Lung (tissue), 17 donors: ENCODE measurements at places on chromosomes 2 and 18. TPM values are rescaled to one million over a fixed set of nuclear protein-coding genes. Genes with fewer than 3 reads are reported as not detected.

- H3K36me3 ChIP-seq, result no peaks in the 10 kb centered on the region
- no peak for DNase-seq
- H3K27me3 ChIP-seq, result no peaks in the 10 kb centered on the region
- no peak overlapping the region for H3K27ac ChIP-seq
These were observed 15.3 kb upstream of the ARID5A start for GRCh38 chr2:96521219-96521618.

- H3K27ac ChIP-seq, result no peak overlapping the region
- DNase-seq, result no peak
- H3K4me1 ChIP-seq, result no peaks in the 10 kb centered on the region
- no peaks in the 10 kb centered on the region for H3K27me3 ChIP-seq
These were observed 18.4 kb downstream of the SCN9A start for GRCh38 chr2:166357068-166357949.

- no peaks in the 10 kb centered on the region for H3K27me3 ChIP-seq
- no peak overlapping the region for H3K4me3 ChIP-seq
- peaks cover 12% of the 10 kb centered on the region for H3K4me1 ChIP-seq
These were observed 8.5 kb downstream of the STAM2 start for GRCh38 chr2:152167065-152167464.

DNA sequence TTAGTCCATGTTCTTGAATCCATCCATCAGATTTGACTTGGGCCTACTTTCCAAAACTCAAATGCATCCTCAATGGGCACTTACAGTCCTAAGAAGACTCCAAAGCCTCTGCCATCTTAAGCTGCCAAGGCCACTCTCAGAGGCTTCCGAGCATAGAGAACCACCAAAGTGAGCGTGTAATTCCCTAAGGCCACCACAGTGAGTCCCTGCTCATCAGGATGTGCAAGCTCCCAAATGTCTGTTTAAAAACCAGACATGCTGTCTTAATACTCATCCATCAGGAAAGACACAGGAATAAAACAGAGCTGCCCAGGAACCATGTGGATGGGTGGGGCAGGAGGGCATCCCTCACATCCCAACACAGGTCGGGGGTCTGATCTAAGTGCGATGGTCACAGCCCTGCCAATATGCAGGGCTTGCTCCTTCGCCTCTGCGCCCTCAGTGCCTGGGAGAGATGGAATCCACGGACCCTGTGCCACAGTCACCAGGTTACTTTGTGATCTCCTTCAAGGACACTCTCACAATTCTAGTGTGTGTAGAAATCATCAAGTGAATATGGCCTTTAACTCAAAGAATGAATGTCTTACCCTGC is 80.4 kb downstream of the POLR1A start:
- peaks cover 3% of the 10 kb centered on the region for H3K36me3 ChIP-seq
- H3K27ac ChIP-seq, result no peak overlapping the region
- no peaks in the 10 kb centered on the region for H3K27me3 ChIP-seq
- H3K4me1 ChIP-seq, result no peaks in the 10 kb centered on the region
- no peak for DNase-seq
- no peak overlapping the region for H3K4me3 ChIP-seq

DNA sequence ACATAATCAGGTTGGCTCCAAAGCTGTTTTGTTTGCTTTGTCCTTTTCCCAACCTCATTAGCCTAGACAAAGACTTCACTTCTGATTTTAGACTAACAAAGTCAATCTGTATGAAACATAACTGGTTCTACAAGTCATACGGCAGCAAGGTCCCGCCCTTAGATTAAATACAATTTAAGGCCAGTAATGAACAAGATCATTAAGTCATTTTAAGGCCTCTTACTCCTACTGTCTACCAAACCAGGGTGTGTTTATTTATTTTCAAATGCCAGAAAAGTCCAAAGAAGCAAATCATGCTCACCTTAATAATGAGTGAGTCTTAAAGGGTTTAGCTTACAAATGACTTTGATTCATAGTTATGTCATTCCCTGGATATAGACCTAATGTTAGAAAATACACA is 148.4 kb upstream of the ACVR2A start:
- no peaks in the 10 kb centered on the region for H3K4me1 ChIP-seq
- H3K27me3 ChIP-seq, result no peaks in the 10 kb centered on the region
- H3K27ac ChIP-seq, result no peak overlapping the region
- no peaks in the 10 kb centered on the region for H3K36me3 ChIP-seq
- DNase-seq, result peak; percentile 11
- no peak overlapping the region for H3K4me3 ChIP-seq

GRCh38 chr2:63047321-63048279 is 3.0 kb upstream of the OTX1 start:
- H3K4me1 ChIP-seq, result peaks cover 5% of the 10 kb centered on the region
- no peak overlapping the region for H3K27ac ChIP-seq
- H3K4me3 ChIP-seq, result no peak overlapping the region
- peaks cover 81% of the 10 kb centered on the region for H3K27me3 ChIP-seq
- DNase-seq, result peak; percentile 63

- no peaks in the 10 kb centered on the region for H3K27me3 ChIP-seq
- no peak overlapping the region for H3K27ac ChIP-seq
- H3K4me1 ChIP-seq, result peaks cover 2% of the 10 kb centered on the region
These were observed 54.7 kb downstream of the KCTD18 start for GRCh38 chr2:200454927-200455801.

- no peaks in the 10 kb centered on the region for H3K4me1 ChIP-seq
- peak; percentile 78 for DNase-seq
- H3K4me3 ChIP-seq, result no peak overlapping the region
- H3K36me3 ChIP-seq, result peaks cover 6% of the 10 kb centered on the region
- H3K27ac ChIP-seq, result no peak overlapping the region
These were observed 12.8 kb upstream of the IHH start for GRCh38 chr2:219073413-219074129.

DNA sequence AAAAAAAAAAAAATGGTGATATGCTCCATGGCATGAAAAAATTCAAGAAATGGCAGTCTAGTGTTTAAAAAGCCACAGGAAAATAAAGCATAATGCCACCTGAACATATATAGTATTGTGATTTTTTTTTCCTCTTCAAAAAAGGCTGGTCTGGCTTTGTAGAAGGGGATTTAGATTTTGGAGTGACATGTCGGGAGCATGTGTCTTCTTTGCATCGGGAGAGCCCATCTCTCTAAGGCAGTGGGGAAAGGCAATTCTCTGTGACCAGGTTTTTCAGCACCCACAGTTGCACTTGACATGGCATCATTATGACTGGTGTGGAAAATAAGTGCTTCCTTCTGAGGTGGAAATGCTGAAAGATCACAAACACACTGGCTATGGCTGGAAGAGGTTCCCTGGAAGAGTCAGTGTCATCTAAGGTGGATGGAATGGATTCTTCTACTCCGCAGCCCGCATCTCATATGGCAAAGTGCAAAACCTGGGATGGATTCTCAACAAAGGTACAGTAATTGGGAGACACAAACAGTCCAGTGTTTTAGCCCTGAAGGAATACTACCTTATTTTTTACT is 172.5 kb downstream of the AGAP1 start:
- H3K36me3 ChIP-seq, result no peaks in the 10 kb centered on the region
- H3K4me3 ChIP-seq, result no peak overlapping the region
- H3K27ac ChIP-seq, result no peak overlapping the region
- peaks cover 5% of the 10 kb centered on the region for H3K4me1 ChIP-seq

DNA sequence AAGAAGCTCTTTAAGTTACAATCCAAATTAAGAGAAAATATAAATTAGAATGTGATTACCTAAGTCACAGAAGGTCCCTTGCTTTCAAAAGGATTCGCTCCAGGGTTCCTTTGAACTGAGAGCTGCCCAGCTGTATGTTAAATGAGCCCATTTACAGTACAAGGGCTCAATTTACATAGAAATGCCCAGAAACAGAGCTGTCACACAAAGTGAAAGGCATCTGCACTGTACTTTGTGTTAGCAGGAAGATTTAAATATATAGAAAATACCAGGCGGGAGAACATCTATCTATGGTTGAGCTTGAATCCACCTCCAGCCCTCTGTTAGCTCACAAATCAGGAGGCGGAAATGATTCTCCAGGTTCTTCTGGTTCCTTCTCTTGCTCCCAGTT is 272.9 kb downstream of the PAX3 start:
- H3K27ac ChIP-seq, result no peak overlapping the region
- DNase-seq, result no peak
- no peaks in the 10 kb centered on the region for H3K27me3 ChIP-seq
- no peak overlapping the region for H3K4me3 ChIP-seq

GRCh38 chr2:10971888-10972260 is 60.1 kb downstream of the KCNF1 start:
- no peak overlapping the region for H3K4me3 ChIP-seq
- no peaks in the 10 kb centered on the region for H3K27me3 ChIP-seq
- no peak overlapping the region for H3K27ac ChIP-seq
- H3K36me3 ChIP-seq, result no peaks in the 10 kb centered on the region

DNA sequence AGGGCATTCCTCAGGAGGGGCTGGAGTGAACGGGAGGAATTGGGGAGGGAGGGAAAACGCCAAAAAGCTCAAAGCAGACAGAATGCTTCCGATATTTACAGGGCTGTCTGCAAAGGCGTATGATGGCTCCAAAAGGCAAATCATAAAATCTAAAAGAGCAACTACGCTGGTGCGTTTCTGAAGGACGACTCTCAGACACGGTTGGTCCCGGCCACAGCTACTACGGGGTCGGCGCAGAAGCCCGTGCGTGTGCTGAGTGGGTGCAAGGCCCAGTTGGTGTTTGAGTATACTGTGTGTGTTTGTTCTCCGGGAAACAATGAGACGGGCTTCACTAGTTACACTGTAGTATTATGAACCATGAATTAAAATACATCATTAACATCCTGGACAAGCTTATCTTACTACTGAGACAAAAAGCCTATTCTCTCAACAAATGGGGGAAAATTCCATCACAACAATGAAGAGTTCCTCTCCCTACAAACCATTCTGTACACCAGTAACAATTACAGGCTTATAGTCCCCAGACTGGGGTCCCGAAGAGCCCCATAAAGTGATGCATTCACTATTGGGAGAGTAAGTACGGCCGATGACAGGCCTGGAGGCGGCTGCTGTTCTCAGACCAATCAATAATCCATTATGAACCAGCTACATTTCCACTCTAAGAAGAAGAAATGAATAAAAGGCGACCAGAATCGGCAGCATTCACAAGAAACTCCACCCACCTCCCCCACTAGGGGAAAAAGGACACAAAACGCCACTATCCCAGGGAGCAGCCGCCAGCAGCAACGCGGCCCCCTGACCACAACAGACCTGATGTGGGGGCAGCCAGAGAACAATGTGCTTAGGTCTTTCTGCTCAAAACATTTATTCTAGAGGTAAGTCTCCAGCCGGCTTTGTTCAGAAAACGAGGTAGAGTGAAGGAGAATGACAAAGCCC is 43.4 kb downstream of the ZNF516 start:
- peak overlapping the region; percentile 89 for H3K27ac ChIP-seq
- H3K36me3 ChIP-seq, result no peaks in the 10 kb centered on the region
- H3K27me3 ChIP-seq, result no peaks in the 10 kb centered on the region
- H3K4me1 ChIP-seq, result peaks cover 15% of the 10 kb centered on the region
- peak; percentile 33 for DNase-seq

GRCh38 chr2:143378996-143379395 is 249.8 kb downstream of the ARHGAP15 start:
- no peak for DNase-seq
- no peaks in the 10 kb centered on the region for H3K4me1 ChIP-seq
- H3K27ac ChIP-seq, result no peak overlapping the region
- H3K4me3 ChIP-seq, result no peak overlapping the region

DNA sequence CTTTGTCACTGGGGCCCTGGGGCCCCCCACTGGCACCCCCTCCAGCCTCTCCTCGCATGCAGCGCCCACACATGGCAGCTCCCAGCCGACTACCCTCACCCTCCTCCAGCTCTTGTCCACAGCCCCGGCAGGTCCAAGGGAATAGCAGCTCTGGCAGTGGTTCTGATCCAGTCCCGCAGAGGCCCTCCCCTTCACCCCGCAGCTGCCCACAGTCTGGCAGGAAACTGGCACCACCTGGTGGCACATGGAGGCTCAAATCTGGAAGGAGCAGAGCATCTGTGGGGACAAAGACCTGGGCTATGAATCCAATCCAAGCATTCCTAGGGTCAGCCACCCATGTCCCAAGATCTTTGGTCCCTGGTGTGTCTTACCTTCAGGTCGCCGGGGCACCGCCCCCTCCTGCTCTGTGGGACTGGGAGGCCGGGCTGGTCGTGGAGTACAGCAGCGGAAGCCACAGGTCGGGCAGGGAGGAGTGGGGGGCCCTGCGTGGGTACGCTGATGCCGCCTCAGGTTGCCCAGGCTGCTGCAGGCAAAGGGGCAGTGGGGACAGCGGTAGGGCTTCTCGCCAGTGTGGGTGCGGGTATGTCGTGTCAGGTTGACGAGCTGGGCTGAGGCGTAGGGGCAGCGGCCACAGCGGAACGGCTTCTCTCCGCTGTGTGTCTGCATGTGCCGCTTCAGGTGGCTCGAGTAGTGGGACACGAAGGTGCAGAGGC is 2.3 kb downstream of the ZNF513 start:
- H3K27ac ChIP-seq, result no peak overlapping the region
- no peak for DNase-seq
- no peak overlapping the region for H3K4me3 ChIP-seq
- no peaks in the 10 kb centered on the region for H3K27me3 ChIP-seq

Gene MCEE
- total RNA-seq, result 18.1 TPM

Gene CSRNP3
- total RNA-seq, result 8.7 TPM

Gene MAB21L4
- total RNA-seq, result 21.1 TPM

Gene CDH2
- 1.5 TPM for total RNA-seq

Gene TMEM17
- total RNA-seq, result 3.2 TPM

Gene POMC
- 3.2 TPM for total RNA-seq

Gene MRO
- total RNA-seq, result 0.20 TPM
